ENCODE measurements at places on chromosomes 16 and 17.

- DNase-seq, result no peak
These were observed 825.9 kb downstream of the KCNJ18 start for GRCh38 chr17:22518185-22518584.

GRCh38 chr16:84175350-84176081 lies 11.3 kb downstream of the TAF1C start:
- DNase-seq, result peak; percentile 91

- DNase-seq, result no peak
These were observed 8.0 kb downstream of the TRAF4 start for GRCh38 chr17:28751600-28752366.

DNA sequence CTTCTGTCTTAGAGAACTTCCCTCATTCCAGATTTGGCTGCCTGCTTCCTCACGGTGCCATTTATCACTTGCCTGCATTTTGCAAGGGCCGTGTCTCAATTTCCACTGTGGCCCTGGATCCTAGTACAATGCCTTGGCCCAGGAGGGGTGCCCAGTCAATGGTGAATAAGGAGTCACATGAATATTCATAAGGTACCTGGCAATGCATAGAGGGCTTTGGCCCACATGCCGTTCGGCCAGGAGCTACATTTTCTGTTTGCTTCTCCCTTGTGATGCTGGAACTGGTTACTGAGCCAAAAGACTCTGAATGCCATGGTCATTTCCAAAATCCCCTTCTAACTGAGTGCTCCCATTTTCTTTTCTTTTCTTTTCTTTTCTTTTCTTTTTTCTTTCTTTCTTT lies 4.8 kb upstream of the PIRT start:
- DNase-seq, result no peak

DNA sequence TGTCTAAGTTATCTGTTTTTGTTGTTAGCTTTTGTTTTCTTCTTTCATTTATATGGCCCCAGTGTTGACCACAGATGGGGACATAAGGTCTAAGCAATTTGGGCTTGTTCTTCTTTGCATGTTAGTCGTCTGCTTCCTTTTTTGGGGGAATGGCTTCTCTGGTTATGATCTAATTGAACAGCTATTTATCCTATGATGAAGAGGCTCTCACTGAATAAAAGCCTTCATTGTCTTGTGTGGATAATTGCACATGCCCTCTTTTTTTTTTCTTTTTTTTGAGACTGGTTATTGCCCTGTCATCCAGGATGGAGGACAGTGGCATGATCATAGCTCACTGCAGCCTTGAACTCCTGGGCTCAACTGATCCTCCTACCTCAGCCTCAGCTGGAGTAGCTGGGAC lies 13.7 kb downstream of the SMARCE1 start:
- DNase-seq, result no peak

GRCh38 chr16:78900044-78900811 lies 700.3 kb downstream of the MAF start:
- DNase-seq, result no peak

DNA sequence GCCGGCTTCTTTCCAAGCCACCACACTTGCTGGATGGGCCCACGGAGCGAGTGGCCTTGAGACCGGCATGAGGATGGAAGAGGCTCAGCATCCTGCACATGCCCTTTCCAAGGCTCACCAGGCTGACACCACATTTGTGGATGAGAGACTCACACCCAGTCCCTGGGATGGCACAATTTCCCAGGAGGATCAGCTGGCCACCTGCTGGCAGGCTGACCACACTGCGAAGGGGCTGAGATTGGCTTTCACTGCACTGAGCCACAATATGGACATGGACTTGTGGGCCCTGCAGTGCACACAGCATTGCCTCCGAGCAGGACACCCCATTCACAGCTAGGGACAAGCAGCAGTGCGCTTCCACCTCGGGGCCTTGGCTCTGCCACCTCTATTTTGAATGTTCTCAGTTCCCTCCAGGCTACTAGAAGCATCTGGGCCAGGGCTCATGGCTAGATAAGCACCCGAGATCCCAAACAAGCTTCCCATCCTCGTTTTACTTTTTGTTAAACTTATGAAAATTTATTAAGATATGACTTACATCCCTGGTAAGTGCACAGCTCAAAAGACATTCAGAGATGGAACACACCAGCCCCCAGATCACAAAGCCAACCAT lies 25.3 kb upstream of the KSR1 start:
- peak; percentile 70 for DNase-seq

GRCh38 chr17:50328363-50329325 lies 17.3 kb upstream of the XYLT2 start:
- DNase-seq, result no peak

DNA sequence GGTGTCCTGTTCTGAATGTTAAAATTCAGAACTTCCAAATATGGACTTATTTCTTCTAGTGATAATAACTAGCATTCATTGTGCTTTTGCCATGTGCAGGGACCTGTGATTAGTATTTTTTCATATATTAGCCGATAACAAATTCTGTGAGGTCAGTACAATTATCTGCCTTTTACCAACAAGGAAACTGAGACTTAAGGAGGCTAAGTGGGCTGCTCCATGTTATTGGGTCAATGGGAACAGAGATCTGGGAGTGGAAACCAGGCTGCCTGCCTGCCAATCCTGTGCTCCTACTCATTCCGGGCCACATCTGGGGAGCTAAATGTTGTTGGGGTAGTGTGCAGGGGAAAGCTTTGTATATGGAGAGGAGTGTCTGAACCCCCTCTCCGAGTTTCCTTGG lies 3.7 kb downstream of the TMEM106A start:
- no peak for DNase-seq

DNA sequence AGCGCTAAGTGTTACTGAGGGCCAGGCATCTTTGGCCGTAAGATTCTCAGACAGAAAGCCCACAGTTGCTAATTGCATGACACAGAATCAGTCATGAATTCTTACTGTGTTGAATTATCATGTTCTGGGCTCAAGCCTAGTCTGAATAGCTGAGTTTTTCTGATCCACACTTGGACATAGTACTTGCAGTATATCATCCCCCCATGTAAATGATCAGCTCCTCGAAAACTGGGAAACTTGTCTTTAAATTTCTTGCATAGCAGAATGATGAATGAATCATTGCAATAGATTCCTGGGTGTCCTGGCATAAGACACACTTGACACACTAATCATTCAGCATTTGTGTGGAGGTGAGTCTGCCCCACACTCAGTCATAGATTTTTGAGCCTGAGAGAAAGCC lies 2.2 kb downstream of the MLYCD start:
- DNase-seq, result no peak

- no peak for DNase-seq
These were observed 2.7 kb downstream of the SULT1A1 start for GRCh38 chr16:28607116-28607623.

DNA sequence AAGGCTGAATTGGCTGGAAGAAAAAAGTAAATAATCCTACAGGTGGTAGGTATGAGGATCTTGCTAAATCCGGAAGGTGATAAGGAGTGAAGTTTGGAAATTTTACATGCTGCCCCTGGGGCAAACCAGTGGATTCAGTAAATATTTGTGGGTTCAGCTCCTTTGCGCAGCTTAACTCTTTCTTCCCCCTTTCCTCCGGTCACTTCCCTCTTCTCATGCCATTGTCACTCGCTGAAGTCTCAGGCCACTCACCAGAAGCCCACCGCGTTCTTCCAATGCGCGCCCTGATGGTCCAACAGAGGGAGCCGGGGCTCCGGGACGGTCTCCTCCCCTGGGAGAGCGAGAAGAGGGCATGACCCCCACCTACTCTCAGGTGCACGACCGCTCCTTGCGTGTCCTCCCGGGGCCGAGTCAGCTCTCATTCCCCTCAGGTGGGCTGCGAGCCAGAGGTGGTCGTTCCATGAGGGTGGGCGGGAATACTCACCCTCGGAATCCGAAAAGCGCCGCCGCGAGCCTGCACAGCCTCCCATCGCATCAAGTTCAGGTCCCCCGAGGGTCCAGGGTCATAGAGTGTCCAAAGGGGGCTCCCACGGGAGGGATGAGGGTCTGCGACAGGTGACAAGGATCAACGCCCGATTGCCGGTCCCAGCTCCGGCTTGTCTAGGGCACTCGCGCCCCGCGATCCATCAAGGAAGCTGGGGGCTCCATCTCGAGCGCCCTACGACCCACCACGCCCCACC lies 474 bp downstream of the CLN3 start:
- peak; percentile 68 for DNase-seq

- DNase-seq, result no peak
These were observed 126.1 kb upstream of the PLCG2 start for GRCh38 chr16:81652798-81653505.

- no peak for DNase-seq
These were observed 229.6 kb downstream of the ZFHX3 start for GRCh38 chr16:72818236-72818845.

DNA sequence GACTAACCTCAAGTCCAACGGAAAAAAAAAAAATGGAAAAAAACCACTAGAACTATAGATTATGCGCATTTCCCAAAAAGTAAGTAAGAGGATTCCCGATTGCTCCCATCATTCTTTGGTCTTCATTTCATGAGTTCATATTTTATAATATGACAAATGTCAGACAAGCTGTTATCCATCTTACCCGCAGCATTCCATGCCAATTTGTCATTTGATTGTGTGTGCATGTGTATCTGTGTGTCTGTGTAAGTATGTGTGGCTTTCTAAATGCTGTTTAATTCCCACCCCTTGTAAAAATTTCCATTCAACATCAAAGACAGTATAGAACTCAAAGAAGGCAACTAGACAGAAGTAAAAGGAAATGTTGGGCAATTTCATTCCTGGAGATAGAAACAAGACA lies 434.1 kb downstream of the CDH11 start:
- DNase-seq, result no peak

DNA sequence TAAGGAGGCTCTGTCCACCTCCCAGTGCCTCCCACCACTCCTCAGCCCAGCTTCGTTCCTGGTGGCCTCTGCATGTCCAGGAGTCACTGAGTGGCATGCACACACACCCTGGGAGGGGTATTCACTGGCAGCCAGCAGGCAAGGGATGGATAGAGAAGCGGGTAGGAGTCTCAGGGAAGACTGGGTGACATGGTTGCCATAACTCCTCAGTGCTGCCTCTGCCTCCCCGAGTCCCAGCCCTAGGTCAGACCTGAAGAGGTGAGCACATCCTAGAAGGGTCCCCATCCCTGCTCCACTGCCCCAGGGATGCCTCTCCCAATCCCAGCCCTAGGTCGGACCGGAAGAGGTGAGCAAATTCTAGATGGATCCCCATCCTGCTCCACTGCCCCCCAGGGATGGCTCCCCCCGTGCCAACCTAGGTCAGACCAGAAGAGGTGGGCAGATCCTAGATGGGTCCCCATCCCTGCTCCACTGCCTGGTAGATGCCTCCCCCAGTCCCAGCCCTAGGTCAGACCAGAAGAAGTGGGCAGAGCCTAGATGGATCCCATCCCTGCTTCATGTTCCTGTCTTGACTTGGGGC lies 197.0 kb downstream of the IRF8 start:
- DNase-seq, result no peak

- no peak for DNase-seq
These were observed 31.7 kb downstream of the CNGB1 start for GRCh38 chr16:57938936-57939871.

- no peak for DNase-seq
These were observed 46.0 kb downstream of the HOXB1 start for GRCh38 chr17:48484850-48485249.

- peak; percentile 28 for DNase-seq
These were observed 5.4 kb downstream of the SPATA2L start for GRCh38 chr16:89695875-89696669.

GRCh38 chr17:29911641-29912177 lies 18.3 kb downstream of the SSH2 start:
- no peak for DNase-seq

- DNase-seq, result no peak
These were observed 390.9 kb downstream of the TMEM114 start for GRCh38 chr16:8199390-8199789.

GRCh38 chr17:38741921-38742410 lies 6.2 kb downstream of the PCGF2 start:
- DNase-seq, result peak; percentile 65

- DNase-seq, result no peak
These were observed 75.7 kb upstream of the KSR1 start for GRCh38 chr17:27380551-27380950.

DNA sequence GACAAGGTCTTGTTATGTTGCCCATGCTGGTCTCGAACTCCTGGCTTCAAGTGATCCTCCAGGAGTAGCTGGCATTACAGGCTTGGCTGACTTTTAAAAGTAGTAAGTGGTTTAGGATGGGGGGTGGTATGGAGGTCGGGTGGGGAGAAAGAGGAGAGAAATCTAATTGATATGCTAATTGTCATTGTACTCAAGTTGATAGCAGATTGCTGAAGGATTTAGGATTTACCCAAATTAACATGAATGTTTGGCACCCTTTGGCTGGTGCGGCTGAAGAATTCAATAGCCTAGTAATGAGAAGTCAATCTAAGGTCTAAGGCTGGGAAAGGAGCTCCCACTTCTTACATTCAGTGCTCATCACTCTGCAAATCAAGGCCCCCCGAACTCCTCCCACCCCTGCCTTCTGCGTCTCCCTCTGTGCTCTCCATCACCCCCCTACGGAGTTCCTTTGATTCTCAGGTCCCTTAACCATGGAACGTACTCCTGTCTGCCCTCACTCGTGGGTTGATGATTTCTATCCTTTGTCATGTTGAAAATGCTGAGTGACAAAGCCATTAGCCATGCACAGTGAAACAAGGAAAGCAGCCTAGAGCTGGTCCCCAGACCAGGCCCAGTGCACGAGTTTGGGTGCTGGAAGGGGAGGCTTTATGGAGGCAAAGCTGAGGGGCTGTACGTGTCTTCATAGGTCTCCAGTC lies 17.3 kb downstream of the CDH13 start:
- no peak for DNase-seq

- DNase-seq, result no peak
These were observed 88.9 kb upstream of the HLF start for GRCh38 chr17:55175788-55176427.

DNA sequence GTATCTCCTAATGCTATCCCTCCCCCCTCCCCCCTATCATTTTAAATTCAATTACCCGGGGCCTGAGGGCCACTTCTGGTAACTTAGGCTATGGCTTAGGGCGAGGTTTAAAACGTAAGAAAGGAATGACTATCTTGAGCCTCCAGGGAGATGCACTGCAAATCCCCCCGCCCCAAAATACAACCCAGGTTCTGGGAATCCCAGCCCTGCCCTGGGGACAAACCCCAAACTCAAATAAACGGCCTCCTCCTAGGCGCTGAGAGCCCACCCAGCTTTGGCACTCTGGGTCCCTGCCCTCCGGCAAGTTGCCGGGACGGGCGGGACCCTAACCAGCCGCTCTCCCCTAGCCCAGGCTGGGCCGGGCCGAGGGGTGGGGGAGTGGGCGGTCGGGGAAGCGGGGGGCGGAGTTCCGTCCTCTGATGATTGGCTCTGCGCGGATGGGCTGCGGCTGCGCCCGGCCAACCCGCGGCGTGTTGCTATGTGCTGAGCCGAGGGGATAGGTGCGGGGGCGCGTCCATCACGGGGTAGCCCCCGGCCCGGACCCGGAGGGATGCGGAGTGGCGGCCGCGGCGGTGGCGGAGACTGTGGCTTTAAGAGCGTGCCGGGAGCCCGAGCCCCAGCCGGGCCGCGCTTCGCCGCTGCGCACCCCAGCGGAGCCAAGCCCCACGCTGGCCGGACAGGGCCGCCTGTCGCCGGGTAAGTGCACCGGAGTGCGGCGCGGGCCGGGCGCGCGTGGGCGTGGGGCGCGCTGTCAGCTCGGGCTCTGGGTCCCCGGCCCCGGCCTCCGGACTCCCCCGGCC lies at the start of gene YPEL2:
TSS of gene YPEL2 (plus strand) at position 527 of the 800 bp plus-strand sequence. CDS start 21,755 bp downstream, outside the sequence.
- peak; percentile 100 for DNase-seq

- DNase-seq, result no peak
These were observed 107.7 kb downstream of the SEC14L1 start for GRCh38 chr17:77248216-77249114.

Measured in SK-N-SH (cell line).